ENCODE measurements at places on chromosomes 2 and 18.

DNA sequence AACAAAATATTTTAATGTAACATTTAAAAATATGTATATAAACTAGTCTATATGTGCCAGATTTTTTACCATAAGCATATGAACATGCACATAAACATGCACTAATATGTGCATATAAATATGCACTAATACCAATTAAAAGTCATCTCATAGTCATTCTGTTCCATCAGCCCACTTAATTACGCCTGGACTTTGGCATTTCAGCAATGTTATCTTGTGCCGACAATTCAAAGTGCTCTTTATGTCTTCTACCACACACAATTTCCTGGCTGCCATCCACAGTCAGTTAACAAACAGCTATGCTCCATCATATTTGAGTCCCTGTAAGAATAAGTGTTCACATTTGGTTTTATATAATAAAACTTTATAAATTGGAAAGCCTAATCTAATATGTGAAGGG, 92.6 kb upstream of the TSPYL6 start:
- no peak for DNase-seq

- no peak for DNase-seq
These were observed 41.4 kb upstream of the CTDP1 start for GRCh38 chr18:79637921-79638909.

DNA sequence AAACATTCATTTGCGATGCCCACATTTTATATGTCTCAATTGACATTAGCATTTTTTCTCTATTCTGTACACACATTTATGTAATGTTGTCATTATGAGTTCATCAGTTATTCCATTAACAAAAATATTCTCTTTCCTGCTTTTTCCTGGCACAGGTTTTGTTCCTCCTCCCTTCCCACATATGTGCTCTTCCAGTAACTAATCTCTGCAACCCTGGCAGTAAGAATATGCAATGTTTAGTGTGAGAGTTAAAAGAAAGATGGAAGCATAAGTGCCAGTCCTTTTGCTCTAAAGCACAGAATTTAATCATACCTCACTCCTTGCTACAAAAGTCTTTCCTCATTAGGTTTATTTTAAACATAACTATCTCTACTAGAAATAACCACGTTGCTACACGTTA, 155.8 kb upstream of the ERBB4 start:
- no peak for DNase-seq

GRCh38 chr2:222272446-222273015, 26.3 kb downstream of the PAX3 start:
- DNase-seq = peak; percentile 80

DNA sequence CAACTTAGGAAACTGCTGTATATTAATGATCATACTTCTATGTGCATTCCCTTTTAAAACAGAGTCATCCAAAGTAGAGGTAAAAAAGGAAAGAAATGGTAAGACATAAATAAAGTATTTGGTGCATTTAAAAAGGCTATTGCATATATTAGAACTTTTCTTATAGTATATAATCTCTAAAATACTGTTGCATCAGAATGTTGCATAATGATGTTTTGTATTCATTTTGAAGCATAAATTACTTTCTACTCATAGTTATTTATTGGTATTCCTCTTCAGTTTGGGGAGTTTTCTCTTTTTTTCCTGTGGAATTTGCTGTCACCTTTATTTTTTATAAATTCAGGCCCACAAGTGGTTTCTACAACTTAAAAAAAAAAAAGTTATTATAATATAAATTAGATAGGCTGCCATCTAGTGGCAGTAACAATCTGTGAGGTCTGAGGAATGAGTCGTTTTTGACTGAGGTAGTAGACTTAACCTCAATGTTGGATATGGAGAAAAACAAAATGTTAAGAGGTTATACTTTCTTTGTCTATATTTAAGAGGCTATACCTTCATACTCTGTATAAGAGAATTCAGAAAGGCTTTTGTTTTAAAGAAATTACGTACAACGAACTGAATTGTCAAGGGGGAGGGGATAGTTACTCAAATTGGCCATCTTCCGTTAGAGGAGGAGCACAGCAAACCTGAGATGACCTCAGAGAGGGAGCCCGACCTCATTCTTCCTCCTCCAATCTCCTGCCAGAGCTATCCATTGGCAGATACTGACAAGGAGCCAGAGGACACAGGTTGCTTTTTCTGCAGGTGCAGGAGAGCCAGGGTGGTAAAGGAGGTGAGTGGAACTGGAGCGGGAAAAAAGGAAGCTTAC, 23.8 kb downstream of the ANKAR start:
- no peak for DNase-seq

DNA sequence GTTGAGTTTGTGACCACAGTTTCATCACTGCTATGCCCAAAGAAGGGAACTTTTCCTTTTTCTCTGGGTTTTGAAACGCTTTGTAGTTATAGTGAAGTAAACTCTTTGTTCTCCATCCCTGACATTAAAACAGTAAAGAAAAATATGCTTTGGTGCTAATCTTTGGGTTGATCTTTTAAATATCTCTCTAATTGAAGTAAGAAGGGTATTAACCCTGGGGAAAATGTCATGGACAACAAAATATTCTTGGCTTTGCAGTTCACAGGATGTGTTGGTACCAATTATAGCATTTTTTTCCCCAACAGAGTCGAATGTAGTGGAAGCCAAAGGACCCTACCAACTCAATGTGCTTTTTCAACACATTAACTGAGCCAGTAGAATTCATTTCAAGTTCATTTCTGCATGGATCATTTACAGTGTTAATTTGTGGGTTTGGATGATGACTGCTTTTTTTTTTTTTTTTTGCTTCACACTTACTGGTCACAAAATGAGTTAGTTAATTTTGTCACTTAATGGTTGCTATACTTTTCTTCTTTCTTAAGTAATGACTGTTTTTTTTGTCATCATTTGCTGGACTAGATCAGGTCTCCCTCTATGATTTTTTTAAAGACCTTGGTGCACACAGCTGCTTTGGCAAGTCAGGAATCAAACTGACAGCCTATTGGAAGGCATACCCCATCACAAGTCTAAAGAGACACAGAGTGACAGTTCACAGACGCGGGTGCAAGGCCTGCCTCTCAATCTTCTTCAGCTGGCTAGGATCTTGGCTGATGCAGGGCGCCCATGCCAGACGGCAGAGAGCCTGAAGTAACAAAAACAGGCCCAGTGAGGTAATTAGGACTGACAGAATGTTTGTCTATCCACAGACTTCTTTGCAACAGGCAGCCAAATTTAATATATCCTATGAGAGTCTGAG, 98.8 kb upstream of the MMADHC start:
- no peak for DNase-seq

- no peak for DNase-seq
These were observed 341.3 kb downstream of the MYCN start for GRCh38 chr2:16281451-16282335.

DNA sequence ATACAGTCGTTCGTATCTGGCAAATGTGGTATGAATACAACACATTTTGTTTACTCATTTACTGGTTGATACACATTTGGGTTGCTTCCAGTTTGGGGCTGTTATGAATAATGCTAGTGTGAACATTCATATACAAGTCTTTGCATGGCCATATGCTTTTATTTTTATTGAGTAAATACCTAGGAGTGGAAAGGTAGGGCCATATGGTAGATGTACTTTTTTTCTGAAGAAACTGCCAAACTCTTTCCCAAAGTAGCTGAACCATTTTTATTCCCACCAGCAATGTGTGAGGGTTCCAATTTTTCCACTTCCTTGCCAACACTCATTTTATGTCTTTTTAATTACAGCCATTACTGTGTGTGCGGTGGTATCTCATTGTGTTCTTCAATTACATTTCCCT, 496.2 kb upstream of the NRXN1 start:
- no peak for DNase-seq

GRCh38 chr2:6068429-6068828, 376.2 kb downstream of the SOX11 start:
- DNase-seq = no peak

GRCh38 chr18:32764611-32765244, 8.1 kb downstream of the KLHL14 start:
- no peak for DNase-seq

DNA sequence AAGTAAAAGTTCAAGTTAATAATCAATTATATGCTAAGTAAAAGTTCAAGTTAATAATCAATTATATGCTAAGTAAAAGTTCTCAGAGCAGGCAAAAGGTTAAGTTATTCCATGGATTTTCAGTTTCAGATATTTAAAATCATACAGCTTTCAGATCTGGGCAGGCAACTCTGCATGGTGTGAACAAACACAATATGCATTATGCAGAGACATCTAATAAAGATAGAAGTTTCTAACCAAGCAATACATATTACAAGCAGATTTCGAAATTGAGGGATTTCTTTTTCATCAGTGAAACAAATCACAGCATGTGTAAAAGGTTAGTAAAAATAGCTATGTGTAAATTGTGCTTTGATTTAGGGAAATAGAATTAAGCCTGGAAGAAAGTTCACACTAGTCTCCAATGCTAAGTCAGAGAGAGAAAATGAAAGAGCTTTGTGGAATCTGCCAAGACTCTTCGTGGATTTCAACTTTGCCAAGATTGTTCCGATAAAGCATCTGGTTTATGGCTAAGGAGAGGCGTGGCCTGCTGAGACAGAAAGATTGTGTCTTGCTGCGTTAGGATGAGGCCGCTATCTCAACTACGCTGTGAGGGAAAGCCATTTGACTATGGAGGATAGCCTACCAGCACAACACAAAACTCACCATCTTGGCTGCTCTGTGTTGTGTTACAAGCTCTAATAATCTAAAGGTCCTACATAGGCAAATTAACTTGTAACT, 60.1 kb upstream of the SLC16A14 start:
- DNase-seq = no peak

GRCh38 chr18:25001803-25002202, 350.2 kb downstream of the ZNF521 start:
- no peak for DNase-seq

DNA sequence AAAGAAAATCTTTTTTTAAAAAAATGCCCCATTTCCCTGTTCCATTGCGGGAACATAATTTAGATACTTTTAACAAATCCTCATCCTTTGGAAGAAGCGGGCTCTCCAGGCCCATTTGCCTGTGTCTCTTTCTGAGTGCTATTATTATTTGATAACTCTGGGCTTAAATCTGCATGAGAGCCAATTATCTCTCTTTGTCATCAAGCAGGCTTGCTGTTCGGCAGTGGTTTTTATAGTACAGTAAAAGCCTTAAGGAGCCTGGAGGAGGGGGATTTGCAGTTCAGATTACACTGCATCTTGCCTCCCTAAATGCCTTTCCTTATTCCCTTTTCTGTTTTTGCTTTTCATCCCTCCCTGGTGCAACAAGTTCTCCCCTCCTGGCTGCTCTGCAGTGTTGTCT, 50.6 kb downstream of the CELF4 start:
- no peak for DNase-seq

GRCh38 chr2:39623917-39624316, 41.8 kb upstream of the TMEM178A start:
- no peak for DNase-seq

- no peak for DNase-seq
These were observed 44.0 kb downstream of the TTC32 start for GRCh38 chr2:19857806-19858205.
